Posterior cingulate gyrus (tissue), 11 donors: ENCODE measurements at places on chromosomes 11 and 22.

DNA sequence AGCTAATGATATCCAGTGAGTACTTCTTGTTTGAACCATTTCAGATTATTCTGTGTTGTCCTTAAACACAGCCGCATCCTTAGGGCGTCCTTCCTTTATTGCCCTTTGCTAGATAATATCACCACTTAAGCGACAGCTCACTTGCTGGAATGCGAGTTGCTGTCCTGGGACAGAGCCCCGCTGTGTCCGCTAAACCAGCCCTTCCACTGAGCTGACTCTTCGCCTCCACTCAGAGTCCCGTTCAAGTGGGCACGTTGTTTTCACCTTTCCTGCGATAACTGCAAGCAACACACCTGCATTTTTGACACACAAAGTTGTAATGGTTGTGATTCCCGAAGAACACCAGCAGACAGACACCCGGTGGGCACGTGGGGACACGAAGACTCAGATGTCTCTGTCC is 140.0 kb downstream of the TBC1D22A start:
- DNase-seq, result no peak

DNA sequence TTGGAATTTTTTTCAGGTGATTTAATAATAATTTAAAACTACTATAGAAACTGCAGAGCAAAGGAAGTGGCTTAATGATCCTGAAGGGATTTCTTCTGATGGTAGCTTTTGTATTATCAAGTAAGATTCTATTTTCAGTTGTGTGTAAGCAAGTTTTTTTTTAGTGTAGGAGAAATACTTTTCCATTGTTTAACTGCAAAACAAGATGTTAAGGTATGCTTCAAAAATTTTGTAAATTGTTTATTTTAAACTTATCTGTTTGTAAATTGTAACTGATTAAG is 3.4 kb downstream of the MALAT1 start:
- no peak for DNase-seq

GRCh38 chr11:95363708-95364107 is 132.7 kb upstream of the SESN3 start:
- DNase-seq, result no peak

GRCh38 chr11:2724104-2724503 is 24.3 kb upstream of the KCNQ1OT1 start:
- DNase-seq, result no peak

- DNase-seq, result no peak
Observed at GRCh38 chr11:16194566-16194965, 161.8 kb downstream of the SOX6 start.

- DNase-seq, result no peak
Observed at GRCh38 chr11:116981266-116981885, 116.9 kb downstream of the SIK3 start.

DNA sequence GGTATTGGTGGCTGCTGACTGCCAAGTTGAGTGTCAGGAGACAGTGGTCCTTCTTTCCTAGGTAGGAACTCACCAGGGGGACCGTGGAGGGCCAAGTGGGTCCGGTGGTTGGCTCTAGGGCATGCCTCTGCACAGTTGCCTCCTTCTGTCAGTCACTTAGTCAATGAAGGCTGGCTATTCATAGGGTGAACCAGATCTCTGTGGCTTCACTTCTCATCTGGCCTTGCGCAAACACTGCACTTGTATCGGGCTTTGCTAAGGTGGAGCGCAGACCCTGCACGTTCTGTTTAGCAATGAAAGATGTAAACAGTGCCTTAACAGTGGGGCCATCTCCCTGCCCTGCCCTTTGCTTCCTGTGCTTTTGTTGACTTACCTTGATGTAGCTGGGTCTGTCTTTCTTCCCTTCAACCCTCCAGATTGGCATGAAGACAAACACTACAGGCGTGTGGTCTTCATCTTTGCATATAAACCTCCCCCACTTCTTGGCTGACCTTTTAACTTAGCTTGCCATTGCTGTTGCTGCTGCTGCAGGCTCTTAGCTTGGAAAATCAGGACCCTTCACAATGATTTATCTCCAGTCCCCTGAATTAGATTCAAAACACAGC is 6.7 kb upstream of the SORL1-AS1 start:
- no peak for DNase-seq

GRCh38 chr11:123364080-123364479 is 66.0 kb upstream of the GRAMD1B start:
- no peak for DNase-seq

DNA sequence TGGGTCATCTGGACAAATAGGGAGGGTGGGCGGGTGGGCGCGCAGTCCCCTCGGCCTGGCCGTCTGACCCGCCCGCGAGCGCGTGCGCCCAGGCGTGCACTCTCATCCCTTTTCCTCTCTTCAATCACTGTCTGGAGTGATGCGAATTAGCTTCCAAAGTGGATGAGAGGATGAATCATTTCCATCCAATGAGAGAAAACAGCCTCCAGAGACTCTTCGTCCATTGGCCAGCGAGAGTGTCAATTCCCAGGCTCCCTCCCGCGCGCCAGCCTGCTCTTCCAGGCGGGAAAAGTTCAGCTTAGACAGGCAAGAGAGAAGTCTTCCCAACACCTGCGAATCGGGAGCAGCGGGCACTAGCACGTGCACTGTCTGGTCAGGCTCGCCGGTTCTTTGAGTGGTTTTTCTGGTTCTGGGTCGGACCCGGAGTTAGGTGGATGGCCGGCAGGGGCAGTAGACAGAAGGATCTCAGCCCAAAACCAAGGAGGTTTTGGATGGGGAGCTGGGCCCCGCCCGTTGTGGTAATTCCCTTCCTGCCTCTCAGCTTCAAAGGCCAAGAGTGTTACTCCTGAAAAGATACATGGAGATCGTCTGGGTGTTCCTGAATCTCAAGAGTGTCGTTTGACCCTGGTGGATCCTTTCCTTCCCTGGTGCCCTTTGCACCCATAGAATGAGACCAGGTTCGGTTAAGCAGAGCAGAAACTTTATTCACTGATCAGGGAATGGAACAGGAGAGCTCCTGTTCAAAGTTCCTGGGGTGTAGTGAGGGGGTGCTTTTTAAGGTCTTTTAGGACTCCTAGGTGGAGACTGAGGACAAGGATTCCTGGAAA is 33.4 kb upstream of the GLYATL1 start:
- DNase-seq, result peak; percentile 78

GRCh38 chr11:74086242-74086884 is 77.5 kb upstream of the UCP3 start:
- no peak for DNase-seq

DNA sequence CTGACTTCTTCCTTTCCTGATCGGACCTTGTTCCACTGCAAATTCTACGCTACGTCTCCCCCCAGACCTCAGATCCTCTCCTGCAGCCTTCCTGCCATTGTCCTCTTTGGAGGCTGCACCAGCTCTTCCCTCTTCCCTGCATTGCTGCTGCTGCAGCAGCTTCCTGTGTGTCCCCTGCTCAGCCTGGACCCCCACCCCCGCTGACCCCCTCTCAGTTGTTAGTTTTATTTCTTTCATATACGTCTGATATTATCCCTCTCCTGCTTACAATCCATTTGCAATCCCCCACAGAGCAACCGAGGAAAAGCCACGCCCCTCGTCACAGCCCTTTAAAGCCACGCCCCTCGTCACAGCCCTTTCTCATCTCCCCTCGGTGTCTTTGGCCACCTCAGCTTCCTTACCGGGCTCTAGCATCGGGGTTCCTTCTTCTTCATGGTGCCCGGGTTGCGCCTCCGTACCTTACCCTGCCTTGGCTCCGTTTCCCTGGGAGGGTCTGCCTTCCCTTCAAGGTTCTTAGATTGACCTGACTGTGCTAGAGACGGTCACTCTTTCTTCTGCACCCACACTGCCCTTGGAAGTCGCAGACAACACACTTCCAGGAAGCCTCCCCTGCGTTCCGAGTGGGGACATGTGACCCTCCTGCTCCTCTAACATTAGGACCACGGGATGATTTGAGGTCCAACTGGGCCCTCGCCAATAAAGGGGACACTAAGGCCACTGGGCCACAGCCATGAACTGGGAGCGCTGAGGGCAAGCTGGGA is 4.8 kb downstream of the MRGPRG start:
- DNase-seq, result peak; percentile 48

- no peak for DNase-seq
Observed at GRCh38 chr11:104650234-104650633, 248.0 kb downstream of the CASP12 start.

DNA sequence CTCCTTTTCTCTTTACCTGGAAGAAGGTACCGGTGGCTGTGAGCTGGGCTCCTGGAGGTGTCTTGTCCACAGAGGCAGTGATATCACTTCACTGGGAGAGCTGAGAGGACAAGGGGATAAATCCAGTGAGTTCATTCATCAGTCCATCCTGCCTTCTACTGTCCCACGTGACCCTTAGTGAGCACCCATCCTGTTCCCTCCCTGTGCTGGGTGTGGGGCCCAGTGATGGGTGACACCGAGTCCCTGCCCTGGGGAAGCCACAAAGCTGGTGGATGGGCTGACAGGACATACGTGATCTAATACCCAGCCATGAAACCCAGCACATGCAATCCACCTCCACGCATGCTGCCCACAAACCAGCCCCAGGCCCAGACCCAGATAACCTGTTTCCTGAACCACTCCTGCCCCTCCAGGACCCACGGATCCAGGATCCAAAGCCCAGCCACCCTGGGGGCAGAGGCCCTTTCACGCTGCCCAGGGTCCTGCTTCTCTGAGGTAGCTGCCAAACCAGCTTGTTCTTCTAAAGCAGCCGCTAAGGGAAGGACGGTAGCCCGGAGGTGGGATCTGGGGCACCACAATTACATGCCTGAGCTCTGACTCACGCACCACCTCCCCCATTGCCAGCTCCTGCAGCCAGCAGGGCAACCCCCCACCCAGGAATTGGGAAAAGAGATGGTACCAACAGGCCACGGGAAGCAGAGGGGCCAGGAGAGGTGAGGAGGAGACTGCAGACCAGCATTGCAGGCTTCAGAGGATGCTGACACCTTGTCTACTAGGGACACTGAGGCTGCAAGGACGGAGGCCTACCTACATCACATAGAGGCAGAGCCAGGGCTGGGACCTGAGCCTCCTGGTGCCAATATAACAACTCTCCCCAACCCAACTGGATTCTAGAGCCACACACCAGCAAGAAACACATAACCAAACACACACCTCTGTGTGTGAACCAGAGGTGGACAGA is 35.2 kb downstream of the GDPD5 start:
- no peak for DNase-seq

GRCh38 chr11:11373934-11374333 is 20.9 kb upstream of the CSNK2A3 start:
- no peak for DNase-seq

GRCh38 chr22:24494528-24495364 is at the start of gene UPB1:
Gene UPB1 (plus strand): TSS chr22:24495332. CDS start chr22:24495404, 72 bp downstream.
- DNase-seq, result no peak

DNA sequence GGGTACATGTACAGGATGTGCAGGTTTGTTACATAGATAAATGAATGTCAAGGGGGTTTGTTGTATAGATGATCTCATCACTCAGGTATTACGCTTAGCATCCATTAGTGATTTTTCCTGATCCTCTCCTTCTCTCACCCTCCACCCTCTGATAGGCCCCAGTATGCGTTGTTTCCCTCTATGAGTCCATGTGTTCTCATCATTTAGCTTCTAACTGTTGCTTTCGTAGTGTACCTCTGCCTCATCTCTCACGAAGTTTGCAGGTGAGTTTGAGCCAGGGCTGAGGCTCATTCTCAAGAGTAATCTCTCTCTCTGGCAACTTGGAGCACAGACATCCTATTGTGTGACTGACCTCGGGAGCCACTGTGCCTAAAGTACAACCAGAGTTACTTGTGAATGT is 4.7 kb upstream of the HBE1 start:
- DNase-seq, result no peak

DNA sequence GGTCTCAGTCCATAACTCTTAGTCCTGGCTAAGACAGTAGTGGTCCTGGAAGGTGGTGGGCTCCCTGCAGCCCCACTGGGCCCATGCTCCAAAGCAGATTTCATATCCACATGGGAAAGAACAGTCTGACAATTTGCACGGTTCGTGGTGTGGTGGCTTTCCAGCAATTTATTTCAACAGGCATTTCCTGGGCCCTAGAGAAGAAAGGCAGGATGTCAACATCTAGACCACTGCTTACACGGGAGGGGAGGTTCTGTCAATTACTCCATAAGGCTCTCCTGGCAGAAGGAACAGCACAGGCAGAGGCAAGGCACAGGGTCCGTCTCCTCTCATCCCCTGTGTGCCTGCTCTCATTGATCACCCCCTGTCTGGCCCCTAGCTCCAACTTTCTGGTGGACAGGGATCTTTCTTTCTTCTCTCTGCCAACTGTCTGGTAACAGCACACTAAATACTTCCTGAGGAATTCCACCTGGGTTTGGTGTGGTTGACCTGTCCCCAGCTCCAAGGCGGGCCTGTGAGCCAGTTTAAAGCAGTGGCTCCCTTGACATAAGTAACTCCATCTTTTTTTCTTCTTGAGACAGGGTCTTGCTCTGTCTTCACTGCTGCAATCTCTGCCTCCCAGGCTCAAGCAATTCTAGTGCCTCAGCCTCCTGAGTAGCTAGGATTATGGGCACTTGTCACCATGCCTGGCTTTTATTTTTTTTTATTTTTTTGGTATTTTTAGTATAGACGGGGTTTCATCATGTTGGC is 5.1 kb upstream of the A4GALT start:
- no peak for DNase-seq

DNA sequence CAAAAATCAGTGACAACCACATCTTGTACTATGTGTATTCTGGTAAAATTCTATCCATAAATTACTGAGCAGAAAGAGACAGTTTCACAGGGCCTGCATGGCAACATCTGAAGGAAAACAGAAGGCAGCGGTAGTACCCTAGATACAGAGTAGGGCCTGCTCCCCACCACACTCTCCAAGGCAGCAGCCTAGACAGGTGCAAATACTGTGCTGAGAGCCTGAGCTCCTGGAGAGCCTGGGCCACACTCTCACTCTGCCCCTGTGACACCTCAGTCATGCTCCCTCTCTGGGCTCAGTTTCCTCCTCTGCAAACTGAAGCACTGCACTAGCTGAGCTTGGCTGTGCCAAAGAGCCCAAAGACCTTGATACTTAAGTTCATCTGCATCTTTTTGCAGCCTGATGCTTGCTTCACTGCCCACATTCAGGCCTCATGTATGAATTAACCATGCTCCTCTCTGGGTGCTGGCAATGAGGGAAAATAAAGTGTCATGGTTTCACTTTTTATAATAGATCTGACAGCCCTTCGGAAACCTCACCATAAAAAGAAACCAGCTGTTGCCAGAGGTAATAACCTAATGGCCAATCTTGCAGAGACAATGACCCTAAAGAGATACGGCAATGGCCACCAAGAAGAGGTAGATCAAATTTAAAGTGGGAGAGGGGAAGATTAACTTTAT is 104.7 kb downstream of the PLEKHA7 start:
- no peak for DNase-seq

DNA sequence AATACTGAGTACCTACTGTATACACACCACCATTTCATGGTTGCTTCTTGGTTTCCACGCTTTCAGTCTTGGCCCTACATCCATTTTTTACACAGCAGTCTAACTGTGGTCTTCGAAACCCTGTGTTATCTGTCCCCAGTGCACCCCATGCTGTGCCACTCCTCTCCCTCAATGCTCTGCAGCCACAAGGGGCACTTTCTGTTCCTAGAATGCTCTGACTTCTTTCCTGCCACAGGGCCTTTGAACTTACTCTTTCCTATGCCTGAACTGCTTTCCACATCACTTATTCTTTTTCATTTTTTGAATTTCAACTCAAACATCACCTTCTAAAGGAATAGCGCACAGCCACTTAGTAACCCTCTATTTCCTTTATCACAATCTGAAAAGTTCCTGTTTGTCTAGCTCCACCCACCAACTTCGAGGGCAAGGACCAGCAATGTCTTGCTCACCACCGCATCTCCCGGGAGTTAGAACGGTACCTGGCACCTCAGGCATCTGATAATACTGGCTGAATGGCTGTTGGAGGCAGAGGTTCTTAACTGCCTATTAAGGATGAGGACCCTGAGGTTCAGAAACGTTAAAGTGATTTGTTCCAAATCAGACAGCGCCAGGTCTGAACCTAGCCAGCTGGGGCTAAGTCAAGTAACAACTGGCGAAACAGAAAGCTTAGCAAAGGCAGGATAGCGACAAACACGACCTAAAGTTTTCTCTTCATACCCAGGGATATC is 568 bp downstream of the ALG8 start:
- DNase-seq, result no peak
